Hematopoietic multipotent progenitor cell treated with erythropoietin and hydrocortisone succinate and interleukin-3 and kit ligand, for 4 days (in vitro differentiated cells): ENCODE measurements at places on chromosomes 7 and 10.
A peak's percentile ranks its signal among the peaks of the same experiment; 100 is the strongest.

DNA sequence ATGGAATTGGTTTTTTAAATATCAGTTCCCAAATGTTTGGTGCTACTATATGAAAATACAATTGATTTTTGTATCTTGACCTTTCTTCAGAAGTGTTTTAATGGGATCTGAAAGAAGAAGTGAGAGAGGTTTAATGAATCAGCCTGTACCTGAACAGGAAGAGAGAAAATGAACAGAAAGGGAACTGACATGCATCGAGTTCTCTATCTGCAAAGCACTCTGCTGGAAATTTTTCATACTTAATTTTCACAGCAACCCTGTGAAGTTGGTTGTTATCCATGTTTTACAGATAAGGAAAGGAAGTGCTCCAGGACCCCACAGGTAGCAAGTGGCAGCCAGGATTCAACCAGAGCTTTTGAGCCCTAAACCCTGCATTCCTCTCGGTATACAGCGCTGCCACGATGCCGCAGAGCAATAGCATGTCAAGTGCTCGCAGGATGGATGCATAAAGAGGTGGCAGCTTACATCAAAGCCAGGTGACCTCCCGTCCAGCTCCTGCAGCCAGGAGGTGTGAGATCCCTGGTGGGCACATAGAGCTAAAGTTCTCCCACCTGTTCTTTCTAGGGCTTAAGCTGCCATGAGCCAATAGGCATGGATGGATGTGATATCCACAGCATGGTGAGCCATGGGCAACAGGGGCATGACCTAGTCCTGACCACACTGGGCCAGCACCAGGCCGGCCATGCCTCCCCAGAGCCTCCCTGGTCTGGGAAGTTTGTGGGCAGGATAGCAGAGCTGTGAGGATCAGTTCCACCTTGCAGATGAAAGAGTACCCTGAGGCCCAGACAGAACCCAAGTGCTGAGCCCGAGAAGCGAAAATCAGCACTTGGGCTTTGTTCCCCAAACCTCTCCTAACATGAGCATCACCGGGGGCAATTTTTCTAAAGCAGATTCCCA, 57.2 kb downstream of the CALML3 start:
- DNase-seq = no peak

DNA sequence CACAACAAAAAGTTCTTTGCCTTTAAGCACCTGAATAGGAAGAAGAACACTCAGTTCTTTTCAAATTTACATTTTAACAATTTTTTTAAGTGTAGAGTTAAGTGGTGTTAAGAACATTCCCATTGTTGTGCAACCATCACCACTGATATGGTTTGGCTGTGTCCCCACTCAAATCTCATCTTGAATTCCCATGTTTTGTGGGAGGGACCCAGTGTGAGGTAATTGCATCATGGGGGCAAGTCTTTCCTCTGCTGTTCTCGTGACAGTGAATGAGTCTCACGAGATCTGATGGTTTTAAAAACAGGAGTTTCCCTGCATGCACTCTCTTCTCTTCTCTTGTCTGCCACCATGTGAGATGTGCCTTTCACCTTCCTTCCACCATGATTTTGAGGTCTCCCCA, 155.7 kb downstream of the PLXNA4 start:
- DNase-seq = no peak

- no peak for DNase-seq
These were observed 102.1 kb downstream of the RTKN2 start for GRCh38 chr10:62166331-62167131.

GRCh38 chr10:30988831-30989435, 42.7 kb downstream of the ZNF438 start:
- DNase-seq = peak; percentile 32

GRCh38 chr7:150389532-150389816, 10.3 kb downstream of the ZNF775 start:
- no peak for DNase-seq

- peak; percentile 32 for DNase-seq
These were observed 683 bp downstream of the MACROH2A2 start for GRCh38 chr10:70053218-70053840.

- DNase-seq = no peak
These were observed 3.1 kb upstream of the PTPRE start for GRCh38 chr10:127903789-127904188.

- DNase-seq = peak; percentile 46
These were observed 22.4 kb upstream of the FOXK1 start for GRCh38 chr7:4659551-4660286.

DNA sequence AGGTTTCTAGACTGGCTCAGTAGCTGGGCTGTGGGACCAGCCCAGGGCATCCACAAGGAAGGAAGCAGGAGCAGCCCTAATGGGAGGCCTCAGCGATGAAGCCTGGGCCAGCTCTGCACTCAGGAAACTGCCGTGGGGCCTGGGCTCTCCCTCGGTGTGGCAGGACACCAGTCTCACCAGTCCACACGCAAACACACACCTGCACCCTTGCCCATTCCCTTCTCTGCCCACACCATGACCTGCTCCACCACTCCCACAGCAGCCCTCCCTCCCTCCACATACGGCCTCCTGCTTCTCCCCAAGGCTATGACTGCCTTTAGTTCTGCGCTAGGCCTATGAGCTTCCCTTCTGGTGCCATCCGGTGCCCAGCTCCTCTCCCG, 7.1 kb downstream of the FGF8 start:
- DNase-seq = no peak

- no peak for DNase-seq
These were observed 221.5 kb upstream of the CELF2 start for GRCh38 chr10:10796061-10796773.

DNA sequence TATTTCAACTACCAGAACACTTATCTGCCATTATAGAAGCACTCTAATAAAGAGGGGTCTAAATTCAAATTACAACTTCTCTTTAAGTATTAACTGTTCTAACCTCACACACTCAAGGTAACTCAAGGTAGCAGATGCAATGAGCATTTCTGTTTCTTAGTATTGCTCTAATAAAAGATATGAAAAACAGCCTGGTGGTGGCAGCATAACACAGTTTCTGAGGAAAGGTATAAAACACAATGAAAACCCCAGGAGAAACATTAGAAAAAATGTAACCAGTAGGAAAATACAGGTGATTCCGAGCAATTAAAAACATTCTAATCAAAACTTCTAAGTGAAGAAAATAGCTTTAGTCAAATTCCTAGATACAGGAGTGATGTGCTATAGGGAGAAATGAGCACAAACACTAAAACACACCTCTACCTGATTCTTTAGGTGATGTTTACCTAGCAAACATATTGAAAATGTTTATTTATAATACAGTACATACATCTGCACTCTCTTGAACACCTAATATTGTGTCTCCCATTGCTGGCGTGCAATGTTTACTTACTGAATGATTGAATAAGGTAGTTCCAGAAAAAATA, 3.5 kb downstream of the MKRN1 start:
- DNase-seq = peak; percentile 83

- no peak for DNase-seq
These were observed 30.6 kb downstream of the CFAP46 start for GRCh38 chr10:132911786-132912097.

DNA sequence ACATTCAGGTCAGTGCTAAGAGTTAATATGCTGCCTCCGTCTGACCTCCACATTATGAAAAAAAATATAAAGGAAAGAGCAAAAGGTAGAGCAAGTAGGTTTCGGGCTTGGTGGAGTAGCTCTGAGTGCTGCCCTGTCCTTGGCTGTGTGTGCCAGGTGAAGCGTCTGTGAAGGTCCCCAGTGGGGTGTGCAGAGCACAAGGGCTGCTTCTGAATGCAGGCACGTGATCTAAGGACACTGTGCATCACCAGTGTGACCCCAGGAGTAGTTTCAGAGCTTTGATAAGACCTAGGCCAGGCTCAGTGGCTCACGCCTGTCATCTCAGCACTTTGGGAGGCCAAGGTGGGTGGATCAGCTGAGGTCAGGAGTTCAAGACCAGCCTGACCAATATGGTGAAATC, 36.0 kb downstream of the KLF6 start:
- DNase-seq = no peak
